ENCODE measurements at places on chromosomes 5 and 9. TPM values are rescaled to one million over a fixed set of nuclear protein-coding genes. Genes with fewer than 3 reads are reported as not detected.

The ADGRD2 gene
- total RNA-seq: not detected

The ARID3C gene
- not detected for total RNA-seq

The ZNF883 gene
- 1.1 TPM for total RNA-seq

The ABITRAM gene
- total RNA-seq: 9.2 TPM

The NMUR2 gene
- not detected for total RNA-seq

The SOX30 gene
- total RNA-seq: 0.09 TPM

The CAVIN4 gene
- total RNA-seq: 0.23 TPM

The ARHGEF37 gene
- total RNA-seq: 0.82 TPM

The FAT2 gene
- not detected for total RNA-seq

The DAB2 gene
- 2.9 TPM for total RNA-seq

The MACIR gene
- 5.4 TPM for total RNA-seq

The ROR2 gene
- 0.08 TPM for total RNA-seq

The SPINK13 gene
- not detected for total RNA-seq

The TAS2R1 gene
- not detected for total RNA-seq

The CD72 gene
- total RNA-seq: 15.3 TPM

The LCN1 gene
- not detected for total RNA-seq

The CDX1 gene
- not detected for total RNA-seq

The TPRN gene
- 14.7 TPM for total RNA-seq

The CER1 gene
- not detected for total RNA-seq

The TMC1 gene
- not detected for total RNA-seq

The PPP3R2 gene
- not detected for total RNA-seq

Data from activated naive CD8-positive, alpha-beta T cell treated with anti-CD3 and anti-CD28 coated beads, Interleukin-2, amount 10 ng/mL, durations not matched to agents 7 days and 5 days (primary cell).